Activated CD8-positive, alpha-beta T cell treated with anti-CD3 and anti-CD28 coated beads, Interleukin-2, amount 10 ng/mL, durations not matched to agents 7 days and 5 days (primary cell): ENCODE measurements at places on chromosomes 5 and 9. TPM values are rescaled to one million over a fixed set of nuclear protein-coding genes. Genes with fewer than 3 reads are reported as not detected.

Gene OCLN
- 1.3 TPM for total RNA-seq

Gene LURAP1L
- total RNA-seq, result not detected

Gene GHR
- total RNA-seq, result not detected

Gene OR4F3
- total RNA-seq, result not detected

Gene FBP2
- total RNA-seq, result not detected

Gene RORB
- total RNA-seq, result 0.08 TPM

Gene SOHLH1
- total RNA-seq, result not detected

Gene LRRC70
- 0.97 TPM for total RNA-seq

Gene NDOR1
- 44.7 TPM for total RNA-seq

Gene TMEM167A
- 80.1 TPM for total RNA-seq

DNA sequence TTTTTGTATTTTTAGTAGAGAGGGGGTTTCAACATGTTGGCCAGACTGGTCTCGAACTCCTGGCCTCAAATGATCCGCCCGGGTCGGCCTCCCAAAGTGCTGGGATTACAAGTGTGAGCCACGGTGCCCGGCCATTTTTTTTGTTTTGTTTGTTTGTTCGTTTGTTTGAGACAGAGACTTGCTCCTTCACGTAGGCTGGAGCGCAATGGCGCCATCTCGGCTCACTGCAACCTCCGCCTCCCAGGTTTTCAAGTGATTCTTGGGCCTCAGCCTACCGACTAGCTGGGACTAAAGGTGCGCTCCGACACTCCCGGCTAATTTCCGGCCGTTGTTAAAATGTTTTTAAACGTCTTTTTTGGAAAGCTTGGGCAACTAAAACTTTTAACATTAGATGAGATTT, 54.0 kb downstream of the SHOC1 start:
- no peak for DNase-seq

DNA sequence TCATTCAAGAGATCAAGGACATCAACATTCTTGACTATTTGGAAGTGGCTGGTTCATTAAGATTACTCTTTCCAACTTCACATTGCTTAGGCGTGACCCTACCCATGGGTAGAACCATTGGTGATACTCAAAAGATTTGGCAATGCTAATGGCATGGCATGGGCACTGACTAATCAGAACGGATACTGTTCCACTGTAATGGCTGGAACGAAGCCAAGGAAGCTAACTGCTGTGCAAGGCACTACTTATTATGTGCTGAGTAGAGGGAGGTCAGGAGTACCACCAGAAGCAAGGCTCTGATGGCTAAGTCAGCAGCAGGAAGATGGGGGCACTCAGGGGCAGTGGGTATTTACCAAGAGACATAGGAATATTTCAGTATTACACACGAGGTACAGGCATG, 31.9 kb downstream of the GNA14 start:
- no peak for DNase-seq

- no peak for DNase-seq
Measured at GRCh38 chr9:89363311-89363670, 45.0 kb downstream of the SECISBP2 start.

- no peak for DNase-seq
Measured at GRCh38 chr9:15305470-15305869, 1.5 kb downstream of the TTC39B start.

DNA sequence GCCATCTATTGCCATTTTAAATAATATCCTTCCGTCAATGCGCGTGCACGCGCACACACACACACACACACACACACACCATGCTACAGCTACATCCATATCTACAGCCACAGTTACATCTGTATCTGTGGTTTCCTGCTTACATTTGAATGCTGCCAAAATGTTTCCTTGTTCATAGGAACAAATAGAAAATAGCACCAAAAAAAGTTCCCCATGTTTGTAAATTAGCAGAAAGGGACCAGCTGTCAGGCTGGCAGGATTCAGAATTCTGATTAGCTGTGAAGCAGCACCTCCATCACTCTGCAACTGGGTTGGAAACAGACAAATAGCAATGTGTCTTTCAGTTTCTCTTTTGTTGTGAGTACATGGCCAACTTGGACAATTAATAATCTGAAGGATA, 601.5 kb downstream of the IRX1 start:
- no peak for DNase-seq

- no peak for DNase-seq
Measured at GRCh38 chr5:58108511-58108910, 351.4 kb downstream of the PLK2 start.

GRCh38 chr9:136609838-136610311, 52.8 kb upstream of the EGFL7 start:
- DNase-seq, result no peak

GRCh38 chr9:21552244-21553170, 70.4 kb upstream of the IFNE start:
- no peak for DNase-seq

- no peak for DNase-seq
Measured at GRCh38 chr9:112886351-112886750, 4.3 kb downstream of the SLC46A2 start.

GRCh38 chr5:133295520-133295919, 243.7 kb downstream of the HSPA4 start:
- DNase-seq, result no peak

- peak; percentile 47 for DNase-seq
Measured at GRCh38 chr9:122498883-122499288, 11.7 kb upstream of the OR1J2 start.

DNA sequence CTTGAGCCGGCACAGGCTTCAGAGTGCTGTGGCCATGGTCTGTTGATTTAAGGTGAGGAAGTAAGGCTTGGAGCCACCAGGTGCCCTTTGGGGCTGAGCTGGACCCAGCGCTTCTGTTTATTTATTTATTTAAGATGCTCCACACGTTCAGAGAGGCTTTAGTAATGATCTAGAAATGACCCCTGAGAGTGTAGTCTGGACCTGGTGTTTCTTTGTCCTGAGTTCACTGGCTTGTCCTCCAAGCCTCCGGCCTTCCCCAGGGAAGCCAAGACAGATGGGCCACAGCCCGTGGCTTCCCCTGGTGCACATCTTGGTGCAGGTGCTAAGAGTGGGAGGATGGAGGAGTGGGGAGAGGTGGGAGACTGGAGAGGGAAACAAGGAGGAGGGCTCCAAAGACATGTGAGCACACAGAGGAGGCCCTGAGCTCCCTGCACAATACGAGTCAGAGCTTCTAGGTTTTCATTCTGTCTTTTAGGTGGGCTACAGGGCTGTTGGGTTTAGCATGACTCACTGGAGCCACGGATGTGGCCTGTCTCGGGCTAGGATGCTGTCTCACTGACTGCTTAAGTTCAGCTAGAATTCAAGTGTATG, 56.9 kb downstream of the AHRR start:
- peak; percentile 84 for DNase-seq

- peak; percentile 24 for DNase-seq
Measured at GRCh38 chr5:34959323-34959722, 30.0 kb downstream of the DNAJC21 start.

- DNase-seq, result no peak
Measured at GRCh38 chr9:81906671-81907070, 21.6 kb upstream of the SPATA31D4 start.
